AML-193 (cell line): ENCODE measurements at places on chromosomes 11 and 22.

GRCh38 chr11:2960139-2960538, 30.9 kb upstream of the PHLDA2 start:
- no peak for DNase-seq

GRCh38 chr11:73152861-73153483, 10.9 kb upstream of the FCHSD2 start:
- no peak for DNase-seq

DNA sequence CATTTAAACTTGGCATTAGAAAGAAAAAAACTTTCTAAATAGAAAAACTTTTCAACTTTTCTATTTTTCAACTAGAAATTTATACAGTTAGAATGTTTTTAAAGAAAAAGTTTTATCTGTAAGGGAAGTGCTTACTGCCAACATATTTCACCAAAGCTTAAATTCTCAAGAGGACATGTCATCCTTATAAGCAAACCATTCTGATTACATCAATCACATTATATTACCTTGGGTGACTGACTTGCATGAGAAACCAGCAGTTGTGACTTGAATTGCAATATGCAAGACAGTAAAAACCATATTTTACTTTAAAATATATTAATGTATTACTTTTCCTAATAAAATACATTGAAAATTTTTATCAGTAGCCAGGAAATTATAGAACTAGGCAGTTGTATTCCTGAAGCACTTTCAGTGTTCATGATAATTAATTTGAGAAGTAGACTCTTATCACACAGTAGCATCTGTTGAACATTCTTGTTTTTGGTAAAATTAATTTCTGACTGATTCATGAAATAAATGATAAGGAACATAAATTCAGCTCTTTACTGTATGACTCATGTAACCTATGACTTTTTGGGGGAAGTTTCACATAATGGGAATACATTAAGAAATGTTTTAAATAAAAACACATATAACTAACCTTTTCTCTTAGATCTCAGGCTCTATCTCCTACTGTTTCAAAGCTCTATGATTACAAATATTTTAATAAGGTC, 345.0 kb upstream of the CCDC179 start:
- no peak for DNase-seq

DNA sequence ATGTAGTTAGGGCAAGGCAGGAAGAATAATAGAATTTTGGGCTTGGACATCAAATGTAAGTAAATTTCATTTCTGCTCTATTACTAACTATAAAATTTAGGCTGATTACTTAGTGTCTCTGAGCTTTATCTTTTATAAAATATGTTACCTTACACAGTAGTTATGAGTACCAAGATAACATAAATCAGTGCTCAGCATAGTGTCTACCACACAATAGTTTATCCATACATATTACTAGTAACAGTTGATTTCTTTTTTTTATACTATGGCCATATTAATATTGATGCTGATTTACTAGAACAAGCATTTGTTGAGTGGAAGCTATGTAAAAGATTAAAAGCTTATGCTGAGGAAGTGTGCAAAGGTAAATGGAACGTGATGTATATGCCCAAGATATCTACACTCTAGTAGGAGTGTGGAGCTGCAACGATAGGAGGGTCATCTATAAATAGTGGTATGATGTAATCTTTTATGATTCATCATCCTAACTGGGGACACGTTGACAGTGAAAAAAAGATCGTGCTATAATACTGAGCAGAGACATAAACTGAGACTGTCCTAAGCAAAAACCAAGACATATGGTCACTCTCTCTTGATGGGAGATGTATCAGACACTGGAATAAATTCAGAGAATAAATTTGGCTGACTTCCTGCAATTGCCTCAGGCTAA, 8.7 kb upstream of the SLC5A12 start:
- DNase-seq = no peak

DNA sequence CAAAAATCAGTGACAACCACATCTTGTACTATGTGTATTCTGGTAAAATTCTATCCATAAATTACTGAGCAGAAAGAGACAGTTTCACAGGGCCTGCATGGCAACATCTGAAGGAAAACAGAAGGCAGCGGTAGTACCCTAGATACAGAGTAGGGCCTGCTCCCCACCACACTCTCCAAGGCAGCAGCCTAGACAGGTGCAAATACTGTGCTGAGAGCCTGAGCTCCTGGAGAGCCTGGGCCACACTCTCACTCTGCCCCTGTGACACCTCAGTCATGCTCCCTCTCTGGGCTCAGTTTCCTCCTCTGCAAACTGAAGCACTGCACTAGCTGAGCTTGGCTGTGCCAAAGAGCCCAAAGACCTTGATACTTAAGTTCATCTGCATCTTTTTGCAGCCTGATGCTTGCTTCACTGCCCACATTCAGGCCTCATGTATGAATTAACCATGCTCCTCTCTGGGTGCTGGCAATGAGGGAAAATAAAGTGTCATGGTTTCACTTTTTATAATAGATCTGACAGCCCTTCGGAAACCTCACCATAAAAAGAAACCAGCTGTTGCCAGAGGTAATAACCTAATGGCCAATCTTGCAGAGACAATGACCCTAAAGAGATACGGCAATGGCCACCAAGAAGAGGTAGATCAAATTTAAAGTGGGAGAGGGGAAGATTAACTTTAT, 104.7 kb downstream of the PLEKHA7 start:
- DNase-seq = no peak

GRCh38 chr11:110301577-110301976, 5.2 kb upstream of the RDX start:
- no peak for DNase-seq

DNA sequence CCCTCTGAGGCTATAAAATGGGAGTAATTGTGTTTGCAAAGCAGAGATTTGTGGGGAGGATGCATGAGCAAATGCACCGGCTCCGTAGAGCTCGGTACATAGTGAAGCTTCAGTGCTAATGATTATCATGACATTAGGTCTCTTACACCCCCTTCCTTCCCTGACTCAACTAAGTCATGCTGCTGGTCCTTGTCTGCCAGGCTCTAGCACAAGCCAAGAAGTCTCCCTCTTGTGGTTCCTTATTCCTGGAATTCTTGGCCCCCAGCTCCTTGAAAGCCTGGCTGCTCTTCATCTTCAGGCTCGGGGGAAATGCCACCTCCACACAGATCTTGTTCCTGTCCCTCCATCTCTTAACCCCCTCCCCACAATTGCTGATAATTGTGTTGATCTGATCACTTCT, 45.7 kb upstream of the SYT13 start:
- no peak for DNase-seq

DNA sequence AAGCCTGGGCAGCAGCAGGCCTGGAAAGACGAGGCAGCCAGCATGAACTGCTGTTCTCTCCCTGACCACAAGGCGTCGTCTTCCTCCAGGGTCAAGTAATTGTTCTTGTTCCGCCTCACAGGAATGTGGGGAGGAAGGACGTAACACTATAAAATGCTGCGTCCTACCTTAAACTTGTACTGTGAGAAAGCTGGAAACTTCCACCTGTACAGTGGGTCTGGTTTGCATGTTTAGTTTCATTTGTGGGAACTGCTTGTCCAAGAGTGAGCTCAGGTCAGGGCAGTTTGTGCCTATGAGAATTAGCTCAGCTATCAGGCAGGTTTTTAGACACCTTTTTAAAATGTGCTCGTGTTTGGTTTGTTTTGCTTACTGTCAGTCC, 55.2 kb downstream of the PANX1 start:
- DNase-seq = peak; percentile 20

GRCh38 chr11:71927820-71928736, at the start of gene XNDC1N:
XNDC1N (minus strand) TSS chr11:71928594; CDS start chr11:71923353, 5,241 bp downstream.
- DNase-seq = peak; percentile 76

GRCh38 chr11:123640029-123640428, 14.4 kb downstream of the SCN3B start:
- no peak for DNase-seq

DNA sequence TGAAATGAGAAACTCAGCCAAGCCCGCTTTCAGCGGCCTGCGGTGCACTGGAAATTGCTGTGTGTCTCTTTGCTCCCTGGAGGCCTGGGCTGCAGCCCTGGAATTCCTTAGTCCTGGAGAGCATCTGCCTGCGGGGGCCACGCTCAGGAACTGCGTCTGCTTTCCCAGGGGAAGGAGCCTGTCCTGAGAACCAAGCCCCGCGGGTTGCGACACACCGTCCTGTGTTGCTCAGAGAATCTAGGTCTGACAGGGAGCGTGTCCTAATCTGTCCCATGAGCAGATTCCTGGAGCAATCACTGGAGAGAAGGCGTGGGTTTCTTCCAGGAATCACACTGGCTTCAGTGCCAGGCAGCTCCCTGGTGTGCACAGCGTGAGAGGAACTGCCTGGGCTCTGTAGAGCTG, 708.1 kb downstream of the BRD1 start:
- no peak for DNase-seq

DNA sequence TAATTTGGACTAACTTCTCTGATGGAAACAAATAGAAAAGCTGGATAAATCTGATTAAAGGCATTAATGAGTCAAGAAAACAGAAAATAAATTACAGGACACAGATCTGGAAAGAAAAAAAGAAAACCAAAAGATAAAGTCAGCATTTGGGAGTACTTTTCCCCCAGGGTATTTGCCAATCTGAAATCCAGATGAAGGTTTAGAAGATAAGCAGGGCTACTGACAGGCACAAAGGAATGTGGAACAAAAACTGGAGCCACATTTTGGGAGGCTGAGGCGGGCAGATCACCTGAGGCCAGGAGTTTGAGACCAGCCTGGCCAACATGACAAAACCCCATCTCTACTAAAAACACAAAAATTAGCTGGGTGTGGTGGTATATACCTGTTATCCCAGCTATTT, 57.2 kb downstream of the SBF2 start:
- DNase-seq = no peak

DNA sequence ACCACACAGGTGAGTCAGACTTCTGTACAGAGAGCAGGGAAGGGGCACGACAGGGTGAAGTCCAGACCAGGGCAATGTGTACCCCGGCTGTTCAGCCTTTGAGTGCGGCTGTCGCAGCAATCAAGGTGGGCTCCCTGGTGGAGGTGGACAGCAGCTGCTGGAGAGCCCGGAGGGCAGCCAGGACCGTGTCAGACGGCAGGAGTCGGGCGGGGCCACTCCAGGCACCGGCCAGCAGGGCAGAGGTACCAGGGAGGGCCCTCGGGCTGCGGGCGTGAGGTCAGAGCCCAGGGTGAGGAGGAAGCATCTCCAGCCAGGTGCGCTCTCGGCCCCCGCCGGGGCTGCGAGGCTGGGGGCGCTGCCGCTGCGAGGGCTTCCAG, 802 bp upstream of the PIM3 start:
- peak; percentile 45 for DNase-seq

- no peak for DNase-seq
Measured at GRCh38 chr11:31433851-31434250, 64.2 kb downstream of the DNAJC24 start.

DNA sequence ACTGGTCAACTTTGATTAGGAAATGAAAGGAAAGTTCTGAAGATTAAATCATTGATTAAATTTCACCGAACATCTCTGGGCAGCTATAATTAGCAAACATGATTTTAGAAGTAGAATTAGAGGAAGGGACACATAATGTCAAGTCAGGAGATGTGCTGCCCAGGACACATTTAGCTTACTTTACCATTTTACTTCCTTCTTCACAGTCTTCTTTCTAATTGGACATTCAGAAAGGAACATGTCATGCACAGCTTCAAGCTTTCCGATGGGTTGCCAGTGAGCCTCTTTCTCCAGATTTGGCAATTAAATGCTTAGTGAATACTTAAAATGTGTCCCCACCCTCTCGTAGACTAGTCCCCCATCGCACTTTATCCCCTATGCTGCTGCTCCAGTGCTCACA, 234.7 kb downstream of the FAM76B start:
- no peak for DNase-seq

DNA sequence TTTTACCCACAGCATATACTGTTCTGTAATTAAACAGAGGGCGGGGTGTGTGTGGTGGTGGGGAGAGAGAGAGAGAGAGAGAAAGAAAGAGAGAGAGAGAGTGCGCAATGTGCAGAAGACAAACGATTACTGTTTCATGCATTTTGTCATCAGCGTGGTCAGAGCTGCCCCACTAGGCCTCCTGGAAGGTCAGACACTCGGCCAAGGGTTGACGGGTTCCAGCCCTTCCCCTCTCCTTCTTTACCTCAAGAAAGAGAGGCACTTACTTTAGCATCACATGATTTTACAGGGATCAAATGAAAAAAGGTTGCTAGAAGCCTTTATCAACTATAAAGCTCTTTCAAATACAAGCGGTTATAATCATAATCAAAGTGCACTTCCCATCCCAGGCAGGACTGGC, 269.2 kb upstream of the SORL1-AS1 start:
- no peak for DNase-seq

DNA sequence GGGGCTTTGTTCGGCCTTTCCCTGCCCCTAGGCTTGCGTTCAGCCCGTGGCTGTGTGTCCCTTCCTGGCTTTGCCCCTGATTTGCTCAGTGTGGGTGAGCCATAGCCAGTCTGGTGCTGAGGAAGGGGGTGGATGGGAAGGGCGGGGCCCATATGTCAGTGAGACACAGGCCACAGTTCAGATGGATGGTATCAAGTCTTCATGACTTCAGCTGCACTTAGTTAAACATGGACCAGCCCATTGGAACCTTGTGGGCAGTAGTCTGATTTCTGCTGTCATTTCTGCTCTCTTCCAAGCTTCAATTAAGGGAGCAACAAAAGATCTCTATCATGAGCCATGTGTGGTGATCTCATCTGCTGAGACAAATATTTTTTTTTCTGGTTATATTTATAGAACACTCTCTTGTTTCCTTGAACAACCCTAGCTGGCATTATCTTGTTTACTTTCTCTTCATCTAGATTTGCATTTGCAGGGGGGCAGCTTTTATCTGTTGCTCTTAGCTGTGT, 21.6 kb upstream of the PEX26 start:
- no peak for DNase-seq

- DNase-seq = no peak
Measured at GRCh38 chr11:133906241-133906640, 50.5 kb downstream of the IGSF9B start.

GRCh38 chr11:71214553-71215424, 37.6 kb downstream of the SHANK2 start:
- DNase-seq = no peak

- DNase-seq = no peak
Measured at GRCh38 chr11:125378571-125378970, 117.5 kb downstream of the FEZ1 start.

GRCh38 chr11:74546752-74547151, 45.6 kb upstream of the POLD3 start:
- no peak for DNase-seq

GRCh38 chr22:41638748-41639147, 17.7 kb downstream of the XRCC6 start:
- DNase-seq = no peak

GRCh38 chr11:16778286-16778685, 39.8 kb downstream of the C11orf58 start:
- DNase-seq = no peak

- peak; percentile 43 for DNase-seq
Measured at GRCh38 chr22:42519525-42520401, at the start of gene RRP7A. RRP7A (minus strand) TSS chr22:42519796; CDS start chr22:42519786, 10 bp downstream.

- DNase-seq = no peak
Measured at GRCh38 chr11:88402784-88403183, 65.2 kb upstream of the CTSC start.

GRCh38 chr11:134738581-134738980, 326.5 kb upstream of the B3GAT1 start:
- no peak for DNase-seq
